Neuronal stem cell (in vitro differentiated cells): ENCODE measurements at places on chromosomes 6 and 20.

DNA sequence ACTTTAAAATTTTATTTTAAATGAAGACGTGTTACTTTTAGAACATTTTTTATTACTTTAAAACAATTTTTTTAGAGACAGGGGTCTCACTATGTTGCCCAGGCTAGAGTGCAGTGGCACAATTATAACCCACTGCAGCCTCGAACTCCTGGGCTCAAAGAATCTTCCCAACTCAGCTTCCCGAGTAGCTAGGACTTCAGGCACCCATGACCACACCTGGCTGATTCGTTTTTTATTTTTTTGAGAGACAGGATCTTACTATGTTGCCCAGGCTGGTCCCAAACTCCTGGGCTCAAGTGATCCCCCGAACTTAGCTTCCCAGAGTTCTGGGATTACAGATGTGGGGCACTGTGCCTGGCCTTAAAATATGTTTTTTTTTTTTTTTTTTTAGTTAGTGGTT, 287.7 kb downstream of the GMDS start:
- no peak for DNase-seq

DNA sequence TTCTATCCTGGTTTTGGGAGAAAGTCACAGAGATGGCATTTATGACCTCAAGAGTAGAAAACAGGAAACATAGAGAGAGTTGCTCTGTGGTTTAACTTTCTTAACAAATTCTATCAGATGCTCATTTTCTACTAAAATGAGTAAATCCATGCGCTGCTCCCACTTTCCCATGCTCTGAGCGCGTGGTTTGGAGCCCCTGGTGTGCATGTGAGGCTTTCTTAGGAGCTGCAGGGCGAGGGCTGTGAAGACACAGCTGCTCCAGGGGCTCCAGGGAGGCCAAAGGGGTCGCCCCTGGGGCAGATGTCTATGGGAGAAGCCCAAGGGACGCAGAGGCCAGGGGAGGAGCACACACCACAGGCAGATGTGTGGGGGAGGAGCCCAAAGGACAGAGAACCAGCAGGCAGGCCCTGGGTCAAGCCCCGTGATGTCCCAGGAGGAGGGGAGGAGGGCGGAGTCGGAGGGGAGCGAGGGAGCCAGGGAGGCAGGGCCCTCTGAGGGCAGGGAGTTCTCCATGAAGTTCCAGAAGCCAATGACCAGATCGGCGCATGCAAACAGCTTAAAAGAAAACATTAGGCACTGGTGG, 122.9 kb downstream of the IRF4 start:
- DNase-seq, result no peak

DNA sequence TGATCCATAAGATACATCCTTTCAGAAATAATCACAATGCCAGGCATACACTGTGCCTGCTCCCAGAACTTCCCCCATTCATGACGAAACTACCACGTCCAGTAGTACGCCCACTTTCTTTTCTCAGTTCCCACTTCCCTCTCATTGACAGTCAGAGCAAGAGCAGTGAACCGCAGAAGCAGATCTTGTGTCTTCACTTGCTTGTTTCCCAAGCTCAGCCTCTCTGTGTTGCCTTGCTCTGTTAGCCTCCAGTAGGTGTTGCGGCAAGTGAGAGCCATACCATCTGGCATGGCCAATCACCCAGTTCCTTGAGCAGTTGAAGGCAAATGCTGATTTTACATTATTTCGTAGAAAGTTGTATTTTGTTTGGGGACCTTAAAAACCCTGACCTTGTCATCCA, 11.7 kb downstream of the UST start:
- no peak for DNase-seq

DNA sequence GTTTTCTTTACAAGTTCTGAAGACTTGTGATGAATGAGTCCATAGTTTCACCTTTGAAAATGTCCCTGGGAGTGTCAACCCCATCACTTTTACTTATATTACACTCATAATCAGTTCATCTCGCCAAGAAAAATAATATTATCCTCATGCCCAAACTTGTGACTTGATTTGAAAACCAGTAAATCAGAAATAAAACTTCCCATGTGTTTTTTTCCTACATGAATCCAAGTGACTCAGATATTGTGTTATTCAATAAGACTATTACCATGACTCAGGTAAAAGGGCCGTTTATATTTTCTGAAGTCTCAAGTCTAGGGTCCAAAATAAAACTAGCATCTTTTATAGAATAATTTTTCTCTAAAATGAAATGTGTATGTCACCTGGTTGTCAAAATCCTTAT, 15.8 kb upstream of the CYP24A1 start:
- DNase-seq, result no peak

- no peak for DNase-seq
Observed at GRCh38 chr20:39736434-39737327, 774.5 kb downstream of the DHX35 start.

DNA sequence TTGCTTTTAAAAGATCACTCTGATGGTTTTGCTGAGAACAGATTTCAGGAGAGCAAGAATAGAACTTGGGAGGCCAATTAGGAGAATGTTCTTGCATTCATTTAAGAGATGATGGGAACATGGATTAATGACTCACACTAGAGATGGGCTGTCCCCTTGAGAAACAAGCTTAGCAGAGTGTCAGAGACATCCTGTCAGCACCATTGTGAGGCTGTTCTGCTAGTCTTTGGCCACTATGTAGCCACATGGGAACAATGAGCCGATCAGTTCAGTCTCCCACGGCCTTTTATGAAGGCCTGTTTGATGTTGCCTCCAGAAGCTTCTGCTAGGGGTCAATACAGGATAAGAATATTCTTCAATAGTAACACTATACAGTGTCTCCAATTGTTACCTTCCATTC, 113.0 kb upstream of the EYA4 start:
- no peak for DNase-seq

DNA sequence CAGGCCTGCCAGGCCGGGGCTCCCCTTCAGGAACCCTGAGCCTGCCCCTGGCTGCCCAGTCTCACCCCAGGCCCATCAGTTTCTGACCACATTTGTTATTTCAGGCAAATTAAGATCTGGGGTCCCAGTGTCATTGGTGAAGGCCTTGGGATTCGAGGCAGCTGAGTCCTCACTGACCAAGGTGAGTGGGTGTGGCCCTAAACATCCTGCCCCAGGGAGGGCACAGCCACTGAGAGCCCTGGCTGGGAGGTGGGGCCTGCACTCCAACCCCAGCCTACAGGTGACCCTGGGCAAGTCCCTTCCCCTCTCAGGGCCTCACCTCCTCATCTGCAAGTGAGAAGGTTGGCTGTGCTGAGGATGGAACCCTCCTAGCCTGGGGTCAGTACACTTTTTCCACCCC, 23.8 kb downstream of the BPIFB1 start:
- no peak for DNase-seq

- DNase-seq, result no peak
Observed at GRCh38 chr6:116530436-116530835, 15.0 kb downstream of the TRAPPC3L start.

DNA sequence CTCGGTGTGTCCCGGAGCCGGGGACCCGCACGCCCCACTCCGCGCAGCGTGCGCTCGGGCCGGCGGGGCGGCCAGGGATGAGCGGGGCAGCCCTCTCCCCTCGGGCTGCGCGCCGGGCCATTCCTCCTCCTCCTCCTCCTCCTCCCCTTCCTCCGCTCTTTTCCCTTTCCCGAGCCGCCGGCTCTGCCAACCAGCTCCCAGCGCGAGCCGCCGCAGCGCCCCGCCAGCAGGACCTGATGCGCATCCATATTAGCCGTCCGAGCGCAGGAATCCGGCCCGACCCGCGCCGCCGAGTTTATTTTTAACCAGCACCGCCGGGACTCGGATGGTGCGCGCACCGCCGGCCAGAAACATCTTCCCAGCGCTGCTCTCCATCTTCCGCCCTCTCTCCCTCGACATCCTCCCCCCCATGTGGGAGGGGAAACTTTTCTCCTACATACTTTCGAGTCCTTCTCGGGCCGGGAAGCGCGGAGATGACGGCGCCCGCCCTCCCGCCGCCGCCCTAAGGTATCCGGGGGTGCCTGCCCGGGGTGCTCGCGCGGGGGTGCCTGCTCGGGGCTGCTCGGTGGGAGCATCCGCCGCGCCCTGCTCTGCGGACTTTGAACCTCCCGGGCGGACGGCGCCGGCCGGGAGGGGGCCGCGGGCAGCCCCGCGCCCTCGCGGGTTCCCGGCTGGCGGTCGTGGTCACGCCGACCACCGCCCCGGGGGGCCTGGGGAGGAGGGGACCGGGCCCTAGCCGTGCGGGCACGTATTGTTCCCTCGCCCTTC, 619 bp downstream of the RREB1 start:
- DNase-seq, result peak; percentile 35

GRCh38 chr6:168663041-168663440, 222.1 kb downstream of the SMOC2 start:
- no peak for DNase-seq

- DNase-seq, result no peak
Observed at GRCh38 chr6:37525460-37526357, 26.0 kb upstream of the CCDC167 start.
